ENCODE measurements at places on chromosomes 2 and 18.

- DNase-seq = no peak
Measured at GRCh38 chr2:182456784-182457183, 29.9 kb upstream of the PDE1A start.

GRCh38 chr2:190328573-190329147, 9.0 kb upstream of the HIBCH start:
- no peak for DNase-seq

DNA sequence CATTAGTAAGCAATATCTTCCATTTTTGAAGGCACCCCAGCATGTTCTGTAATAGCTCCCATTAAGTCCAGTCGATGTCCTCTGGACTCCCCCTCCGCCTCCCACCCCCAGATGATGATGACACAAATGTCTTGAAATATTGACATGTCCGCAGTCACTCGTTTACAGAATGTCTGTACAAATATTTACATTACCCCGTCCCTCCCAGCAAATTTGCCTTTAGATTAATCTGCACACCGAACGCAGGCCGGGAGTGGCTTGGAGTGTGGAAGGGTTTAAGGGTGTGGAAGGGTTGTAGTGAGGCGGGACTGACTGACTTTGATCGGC, 853 bp upstream of the OSBPL6 start:
- DNase-seq = no peak

- DNase-seq = no peak
Measured at GRCh38 chr2:57330447-57330846, 716.2 kb upstream of the VRK2 start.

- no peak for DNase-seq
Measured at GRCh38 chr2:46157072-46157965, 139.9 kb upstream of the EPAS1 start.

- no peak for DNase-seq
Measured at GRCh38 chr2:95377216-95378123, 25.0 kb upstream of the FAHD2A start.

GRCh38 chr2:72940786-72941185, 23.5 kb downstream of the EMX1 start:
- no peak for DNase-seq

DNA sequence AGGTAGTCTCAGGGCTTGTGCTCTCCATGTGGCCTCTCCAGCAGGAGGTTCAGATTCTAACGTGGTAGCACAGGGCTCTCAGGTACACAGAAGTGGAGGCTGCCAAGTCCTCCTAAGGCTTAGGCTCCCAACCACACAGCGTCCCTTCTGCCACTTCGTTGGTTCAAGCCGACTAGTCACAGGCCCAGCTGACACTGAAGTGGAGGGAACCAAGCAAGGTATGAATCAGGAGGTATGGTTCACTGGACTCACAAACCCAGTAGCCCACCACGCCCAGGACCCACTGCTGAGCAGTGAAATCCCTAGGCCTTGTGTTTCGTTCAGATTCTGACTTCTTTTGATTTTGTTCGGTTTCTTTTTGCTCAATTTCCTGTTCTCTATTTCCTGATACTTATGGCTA, 46.0 kb upstream of the SEC11C start:
- DNase-seq = no peak

GRCh38 chr18:23498877-23499276, 4.4 kb upstream of the RMC1 start:
- DNase-seq = peak; percentile 48

GRCh38 chr2:154995361-154995760, 296.9 kb downstream of the KCNJ3 start:
- DNase-seq = no peak

DNA sequence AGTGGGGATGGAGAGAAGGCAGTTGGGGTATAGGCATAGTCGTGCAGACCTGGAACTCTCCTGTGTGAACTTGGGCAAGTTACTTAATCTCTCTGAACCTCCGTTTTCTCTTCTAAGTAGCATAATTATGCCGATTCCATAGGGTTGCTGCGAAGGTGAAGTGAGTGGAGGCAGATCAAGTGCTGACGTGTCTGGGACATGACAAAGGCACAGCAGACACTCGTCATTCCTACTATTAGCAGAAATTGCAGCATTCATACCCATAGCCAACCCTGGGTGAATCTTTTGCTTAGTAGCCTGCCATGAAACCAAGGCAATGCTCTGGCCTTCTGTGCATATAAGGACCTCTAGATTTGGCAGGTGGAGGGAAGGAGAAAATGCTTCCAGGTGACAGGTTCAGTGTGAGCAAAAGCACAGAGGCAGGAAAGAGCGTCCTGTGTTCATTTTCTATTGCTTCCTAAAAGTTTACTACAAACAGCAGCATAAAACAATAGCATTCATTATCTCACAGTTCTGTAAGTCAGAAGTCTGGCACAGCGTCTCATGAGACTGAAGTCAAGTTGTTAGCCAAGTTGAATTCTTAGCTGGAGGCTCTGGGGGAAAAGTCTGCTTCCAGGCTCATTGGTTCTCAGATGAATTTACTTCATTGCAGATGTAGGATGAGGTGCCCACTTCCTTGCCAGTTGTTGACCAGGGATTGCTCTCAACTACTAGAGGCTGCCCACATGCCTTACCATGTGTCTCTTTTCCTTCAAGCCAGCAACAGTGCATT, 77.8 kb downstream of the CTIF start:
- no peak for DNase-seq

GRCh38 chr2:236309669-236310029, 45.4 kb upstream of the ASB18 start:
- no peak for DNase-seq

DNA sequence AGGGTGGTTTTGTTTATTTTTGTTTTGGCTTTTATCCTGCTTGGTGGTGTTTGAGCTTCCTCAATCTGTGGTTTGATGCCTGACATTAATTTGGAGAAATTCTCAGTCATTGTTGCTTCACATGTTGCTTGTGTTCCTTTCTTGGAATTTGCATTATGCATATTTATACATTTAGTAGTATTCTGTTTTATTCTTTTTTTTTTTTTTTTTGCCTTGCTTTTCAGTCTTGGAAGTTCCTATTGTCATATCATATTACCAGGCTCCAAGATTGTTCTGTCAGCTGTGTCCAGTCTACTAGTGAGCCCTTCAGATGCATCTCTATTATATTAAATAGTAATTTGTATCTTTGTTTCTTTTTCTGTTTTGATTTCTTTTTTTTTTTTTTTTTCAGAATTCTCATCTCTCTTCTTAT, 77.0 kb downstream of the EPC2 start:
- DNase-seq = no peak

DNA sequence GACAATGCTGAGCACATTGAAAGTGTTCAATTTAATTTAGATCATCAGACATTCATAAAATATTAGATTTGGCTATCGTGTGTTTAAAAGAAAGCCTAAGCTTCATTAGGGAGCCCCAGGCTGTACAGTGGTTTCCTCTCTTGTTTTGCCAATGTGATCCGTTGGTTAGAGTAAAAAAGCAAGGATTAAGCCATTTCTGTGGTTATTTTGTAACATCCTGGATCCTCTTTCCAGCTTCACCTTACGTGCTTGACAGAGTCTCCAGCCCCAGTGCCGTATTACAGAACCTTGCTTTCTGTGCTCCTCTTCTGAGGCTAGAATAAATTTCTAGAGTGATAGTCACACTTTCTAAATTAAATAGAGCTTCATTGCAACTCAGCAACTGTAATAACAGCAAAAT, 289.3 kb upstream of the LINC00305 start:
- DNase-seq = no peak

DNA sequence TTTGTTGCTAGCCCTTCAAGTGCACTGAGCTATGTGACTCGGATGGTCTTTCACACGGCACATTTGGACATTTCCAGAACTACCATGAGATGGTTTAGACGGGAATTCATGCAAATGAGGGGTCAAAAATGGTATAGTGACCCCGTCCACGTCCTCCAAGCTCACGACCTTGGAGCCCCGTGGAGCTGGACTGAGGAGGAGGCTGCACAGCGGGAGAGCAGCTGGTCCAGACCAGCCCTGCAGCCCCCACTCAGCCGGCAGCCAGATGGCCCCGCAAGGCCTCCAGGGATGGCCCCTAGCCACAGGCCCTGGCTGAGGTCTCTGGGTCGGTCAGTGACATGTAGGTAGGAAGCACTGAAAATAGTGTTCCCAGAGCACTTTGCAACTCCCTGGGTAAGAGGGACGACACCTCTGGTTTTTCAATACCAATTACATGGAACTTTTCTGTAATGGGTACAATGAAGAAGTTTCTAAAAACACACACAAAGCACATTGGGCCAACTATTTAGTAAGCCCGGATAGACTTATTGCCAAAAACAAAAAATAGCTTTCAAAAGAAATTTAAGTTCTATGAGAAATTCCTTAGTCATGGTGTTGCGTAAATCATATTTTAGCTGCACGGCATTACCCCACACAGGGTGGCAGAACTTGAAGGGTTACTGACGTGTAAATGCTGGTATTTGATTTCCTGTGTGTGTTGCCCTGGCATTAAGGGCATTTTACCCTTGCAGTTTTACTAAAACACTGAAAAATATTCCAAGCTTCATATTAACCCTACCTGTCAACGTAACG, 88.8 kb downstream of the EPAS1 start:
- no peak for DNase-seq

DNA sequence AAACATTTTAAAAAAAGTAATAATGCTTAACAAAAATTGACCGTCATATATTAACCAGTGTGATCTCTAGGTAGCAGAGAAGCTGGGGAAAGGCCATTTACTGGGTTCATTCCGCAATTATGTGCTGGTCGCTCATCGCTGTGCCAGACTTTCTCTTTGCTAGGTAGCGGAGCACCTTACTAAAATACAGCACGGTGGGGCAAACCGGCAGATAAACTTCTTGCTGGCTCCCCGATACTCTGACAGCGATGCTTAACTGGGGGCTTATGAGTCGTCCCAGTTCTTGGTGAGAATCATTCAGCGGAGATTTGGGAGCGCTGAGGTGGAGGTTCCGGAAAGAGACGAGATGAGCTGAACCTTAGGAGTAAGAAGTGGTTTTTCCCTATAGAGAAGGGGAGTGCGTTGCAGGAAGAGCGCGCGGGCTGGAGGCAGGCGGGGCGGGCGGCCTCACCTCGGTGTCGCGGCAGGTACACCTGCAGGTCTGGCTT, 605 bp downstream of the C2orf68 start:
- DNase-seq = no peak

GRCh38 chr2:120854014-120854620, 118.4 kb downstream of the GLI2 start:
- no peak for DNase-seq

DNA sequence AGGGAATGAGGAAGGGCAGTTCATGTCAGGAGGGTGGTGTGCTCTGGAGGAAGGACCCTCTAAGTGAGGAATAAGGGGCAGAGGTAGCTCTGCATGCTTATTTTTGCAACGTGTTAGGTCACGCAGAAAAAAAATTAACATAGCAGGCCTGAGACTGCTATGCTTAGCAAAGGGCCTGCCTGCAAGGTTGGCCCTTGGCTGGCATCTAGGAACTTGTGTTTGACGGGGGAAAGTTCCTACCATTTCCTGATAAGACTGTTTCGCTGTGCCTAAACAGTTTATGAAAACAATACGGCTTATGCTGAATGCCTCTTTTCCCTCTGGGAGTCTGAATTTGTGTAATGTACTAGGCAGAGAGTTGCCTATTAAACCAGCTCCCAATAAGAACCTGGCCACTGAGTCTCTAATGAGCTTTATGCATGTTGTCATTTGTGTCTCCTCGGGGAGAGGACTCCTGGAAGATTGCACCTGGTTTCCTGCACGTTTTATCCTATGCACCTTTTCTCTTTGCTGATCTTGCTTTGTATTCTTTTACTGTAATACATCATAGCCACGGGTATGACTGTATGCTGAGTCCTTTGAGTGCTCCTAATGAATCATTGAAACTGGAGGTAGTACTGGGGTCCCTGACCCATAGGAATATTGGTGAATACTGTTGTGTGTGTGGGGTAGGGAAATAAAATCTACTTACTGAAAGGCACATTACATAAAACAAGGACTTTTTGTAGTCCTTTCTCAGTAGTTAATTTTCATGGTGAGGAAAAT, 169.0 kb downstream of the PRPF40A start:
- no peak for DNase-seq

DNA sequence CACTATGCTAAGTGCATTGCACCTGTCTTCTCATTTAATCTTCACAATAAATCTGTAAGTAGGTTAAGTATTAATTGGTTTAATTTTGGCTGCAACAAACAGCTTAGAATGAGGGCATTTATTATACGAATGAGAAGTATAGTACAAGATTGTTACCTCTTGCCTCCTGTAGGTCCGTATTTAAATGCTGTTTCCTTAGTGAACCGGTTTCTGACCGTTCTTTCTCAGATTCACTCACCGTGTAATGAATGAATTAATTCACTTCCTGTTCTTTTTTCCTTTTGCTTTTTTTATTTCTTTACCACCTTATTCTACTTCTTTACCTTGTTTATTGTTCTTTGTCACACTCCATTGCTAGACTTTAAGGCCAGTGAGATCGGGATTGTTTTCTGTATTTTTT, 153.8 kb upstream of the RASGRP3 start:
- no peak for DNase-seq

- no peak for DNase-seq
Measured at GRCh38 chr2:73021371-73022010, 50.0 kb downstream of the SFXN5 start.

- DNase-seq = no peak
Measured at GRCh38 chr2:3217646-3218045, 160.0 kb downstream of the EIPR1 start.

- no peak for DNase-seq
Measured at GRCh38 chr2:184679219-184680018, 81.1 kb downstream of the ZNF804A start.

GRCh38 chr2:128732976-128733431, 414.3 kb upstream of the HS6ST1 start:
- no peak for DNase-seq

DNA sequence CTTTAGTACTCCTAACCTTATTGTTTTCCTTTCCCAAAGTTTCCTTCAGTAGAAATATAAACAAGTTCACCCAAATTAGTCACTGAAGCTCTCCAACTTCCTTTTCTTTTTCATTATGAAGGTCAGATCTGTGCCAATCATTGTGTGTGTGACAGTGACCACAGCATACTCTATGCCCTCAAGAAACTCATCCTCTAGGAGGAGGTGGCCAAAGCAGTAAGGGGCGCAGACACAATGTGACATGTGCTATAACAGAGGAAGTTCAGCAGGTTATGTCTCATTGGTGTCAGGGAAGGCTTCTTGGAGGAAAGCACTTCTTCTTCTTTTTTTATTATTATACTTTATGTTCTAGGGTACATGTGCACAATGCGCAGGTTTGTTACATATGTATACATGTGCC, 60.0 kb upstream of the PSME4 start:
- no peak for DNase-seq
